ENCODE measurements at places on chromosomes 11 and 22.
A peak's percentile ranks its signal among the peaks of the same experiment; 100 is the strongest.

- DNase-seq: no peak
These were observed 4.9 kb downstream of the LRRC75B start for GRCh38 chr22:24587948-24588347.

DNA sequence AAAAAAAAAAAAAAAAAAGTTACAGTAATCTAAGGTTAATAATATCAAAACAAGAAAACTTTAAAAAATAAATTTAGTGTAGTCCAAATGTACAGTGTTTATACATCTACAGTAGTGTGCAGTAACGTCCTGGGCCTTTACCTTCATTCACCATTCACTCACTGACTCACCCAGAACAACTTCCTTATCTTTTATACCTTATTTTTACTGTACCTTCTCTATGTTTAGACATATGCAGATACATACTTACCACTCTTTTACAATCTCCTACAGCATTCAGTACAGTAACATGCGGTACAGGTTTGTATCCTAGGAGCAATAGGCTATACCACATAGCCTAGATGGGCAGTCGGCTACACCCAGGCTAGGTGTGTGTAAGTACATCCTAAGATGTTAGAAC lies 38.5 kb downstream of the TCF20 start:
- DNase-seq: no peak

DNA sequence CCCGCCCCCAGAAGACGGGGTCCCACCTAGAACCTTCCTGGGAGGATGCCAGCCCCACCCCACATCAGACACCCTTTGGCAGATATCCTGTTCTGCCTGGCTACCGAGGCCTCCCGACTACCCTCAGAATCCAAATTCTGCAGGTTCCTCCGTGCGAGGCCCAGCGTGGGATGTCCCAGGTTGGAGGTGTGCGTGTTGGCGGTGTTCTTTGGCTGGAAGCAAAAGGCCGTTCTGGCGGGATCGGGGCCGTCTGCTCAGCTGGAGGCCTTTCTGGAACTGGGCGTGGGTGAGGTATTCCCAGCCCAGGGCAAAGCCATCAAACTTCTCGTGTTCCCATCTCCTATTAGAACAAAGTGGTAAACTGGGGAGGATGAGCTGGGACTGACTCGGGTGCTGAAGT lies 32.6 kb downstream of the NUP50 start:
- no peak for DNase-seq

GRCh38 chr11:134027671-134028070 lies 41.2 kb upstream of the JAM3 start:
- DNase-seq: no peak

DNA sequence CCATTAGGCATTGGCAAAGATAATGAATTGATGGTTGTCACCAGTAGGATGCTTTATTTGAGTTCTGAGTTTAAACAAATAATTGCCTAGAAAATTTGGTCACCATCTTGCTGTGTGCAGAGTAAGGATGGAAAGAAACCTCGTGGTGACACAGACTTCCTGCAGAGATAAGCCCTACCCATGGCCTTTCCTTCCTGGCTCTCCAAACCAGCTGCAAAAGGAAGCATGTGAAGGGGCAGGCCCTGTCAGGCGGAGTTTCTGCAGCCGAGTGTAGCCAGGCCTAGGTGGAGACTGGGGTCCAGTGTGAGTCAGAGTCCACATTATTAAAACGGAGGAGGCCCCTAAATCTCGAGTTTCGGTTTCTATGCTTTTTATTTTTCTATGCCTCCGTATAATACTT lies 83.1 kb upstream of the ADSL start:
- peak; percentile 86 for DNase-seq

All from kidney capillary endothelial cell (primary cell).